ENCODE measurements at places on chromosomes 3 and 15.

DNA sequence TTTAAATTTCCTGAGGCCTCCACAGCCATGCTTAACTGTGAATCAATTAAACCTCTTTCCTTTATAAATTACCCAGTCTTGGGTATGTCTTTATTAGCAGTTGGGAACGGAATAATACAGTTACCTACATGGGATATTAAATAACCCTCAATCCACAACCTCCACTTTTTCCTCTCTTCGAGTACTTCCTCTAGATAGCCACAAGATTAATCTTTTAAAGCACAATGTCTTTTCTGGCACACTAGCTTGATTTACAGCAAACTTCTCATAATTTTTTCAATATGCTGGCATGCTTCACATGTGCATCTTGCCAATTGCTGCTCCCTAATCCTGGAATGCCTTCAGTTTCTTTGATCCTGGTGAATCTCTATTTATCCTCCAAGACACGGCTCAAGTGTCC, 92.2 kb downstream of the P2RY1 start:
- DNase-seq: no peak

- peak; percentile 40 for DNase-seq
Observed at GRCh38 chr3:67497746-67498145, 156.7 kb downstream of the SUCLG2 start.

GRCh38 chr3:194139814-194140391, 4.0 kb downstream of the HES1 start:
- DNase-seq: no peak

DNA sequence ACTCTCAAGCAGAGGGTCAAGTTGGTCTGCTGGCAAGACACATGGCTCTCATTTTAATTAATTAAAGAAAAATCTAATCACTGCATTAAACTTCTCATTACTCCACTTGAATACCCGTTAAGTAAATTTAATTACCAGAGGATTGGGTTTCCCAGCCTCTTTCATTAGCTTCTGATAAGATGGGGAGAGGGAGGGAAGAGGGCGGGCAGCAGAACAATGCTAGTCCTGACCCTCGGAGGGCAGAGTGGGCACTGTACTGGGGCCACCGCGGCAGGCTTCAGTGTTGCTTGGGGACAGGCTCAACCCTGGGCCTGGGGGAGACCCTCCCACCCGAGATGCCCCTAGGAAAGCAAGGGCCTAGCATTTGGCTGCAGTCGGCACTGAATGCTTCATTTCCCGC, 55.6 kb upstream of the LINGO1 start:
- no peak for DNase-seq

DNA sequence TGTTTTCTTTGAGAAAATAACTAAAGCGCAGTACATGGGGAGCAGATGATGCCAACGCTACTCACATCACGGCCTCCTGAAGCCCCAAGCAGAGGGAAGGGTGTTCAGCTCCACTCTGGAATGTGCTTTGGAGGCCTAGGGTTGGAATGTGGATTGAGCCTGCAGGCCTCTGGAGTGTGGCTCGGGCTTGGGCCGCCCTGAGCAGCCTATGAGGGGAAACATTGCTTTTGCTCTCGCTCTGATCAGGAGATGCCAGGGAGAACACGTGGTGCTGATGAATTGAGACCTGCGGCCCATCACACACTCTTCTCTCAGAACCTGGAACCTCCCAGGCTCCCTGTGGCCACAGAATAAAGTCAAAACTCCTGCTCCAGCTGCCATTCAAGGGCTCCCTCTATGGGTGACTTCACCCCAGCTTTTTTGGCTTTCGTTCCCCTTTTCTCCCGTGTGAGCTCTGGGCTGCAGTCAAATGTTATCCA, 23.3 kb downstream of the CCDC13 start:
- DNase-seq: no peak

DNA sequence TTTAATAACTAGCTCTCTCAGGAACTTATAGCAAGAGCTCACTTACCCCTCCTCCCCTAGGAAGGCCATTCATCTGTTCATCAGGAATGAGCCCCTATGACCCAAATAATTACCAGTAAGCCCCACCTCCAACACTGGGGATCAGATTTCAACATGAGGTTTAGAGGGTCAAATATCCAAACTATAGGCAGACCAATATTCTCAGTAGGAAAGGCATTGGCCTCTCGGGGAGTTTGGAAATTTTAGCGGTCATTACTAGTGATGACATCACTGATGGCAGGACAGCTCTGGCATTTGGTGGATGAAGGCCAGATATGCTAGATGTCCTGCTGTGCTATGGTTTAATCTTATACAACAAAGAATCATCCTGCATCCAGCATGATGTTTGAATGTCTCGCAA, 15.2 kb upstream of the CD47 start:
- DNase-seq: peak; percentile 49

DNA sequence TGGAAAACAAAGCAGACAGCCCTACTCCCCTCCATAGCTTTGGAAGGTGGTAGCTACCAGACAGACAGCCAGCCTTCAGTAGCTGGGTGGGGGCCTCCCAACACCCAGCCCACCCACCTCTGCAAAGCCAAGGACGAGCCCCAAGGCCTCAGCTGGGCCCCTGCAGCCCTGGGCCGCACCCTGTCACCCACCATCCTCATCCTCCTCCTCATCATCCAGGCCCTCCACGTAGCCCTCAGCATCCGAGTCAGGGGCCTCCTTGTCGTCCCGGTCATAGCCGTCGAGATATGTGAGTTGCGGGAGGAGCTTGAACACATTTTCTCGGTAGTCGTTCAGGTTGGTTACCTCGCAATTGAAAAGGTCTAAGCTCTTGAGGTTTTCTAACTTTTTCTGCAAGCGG, 36.5 kb downstream of the ANP32A start:
- no peak for DNase-seq

DNA sequence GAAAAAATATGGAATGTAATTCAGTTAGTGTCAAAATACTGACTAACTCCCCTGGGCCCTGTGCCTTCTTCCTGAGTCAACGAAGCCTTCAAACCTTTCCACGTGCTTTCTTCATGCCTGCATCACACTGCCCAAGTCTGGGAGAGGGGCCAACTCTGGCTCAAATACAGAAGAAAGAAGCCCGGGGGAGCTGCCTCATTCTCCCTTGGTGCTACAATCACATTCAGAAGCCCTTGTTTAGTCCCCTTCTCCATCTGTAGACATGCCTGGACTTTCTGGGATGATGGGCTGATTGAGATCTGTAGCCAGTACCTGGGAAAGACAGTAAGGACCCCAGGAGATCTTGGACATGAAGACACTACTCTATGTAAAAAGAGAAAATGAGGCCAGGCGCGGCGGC, 77.8 kb upstream of the GSK3B start:
- DNase-seq: peak; percentile 52

DNA sequence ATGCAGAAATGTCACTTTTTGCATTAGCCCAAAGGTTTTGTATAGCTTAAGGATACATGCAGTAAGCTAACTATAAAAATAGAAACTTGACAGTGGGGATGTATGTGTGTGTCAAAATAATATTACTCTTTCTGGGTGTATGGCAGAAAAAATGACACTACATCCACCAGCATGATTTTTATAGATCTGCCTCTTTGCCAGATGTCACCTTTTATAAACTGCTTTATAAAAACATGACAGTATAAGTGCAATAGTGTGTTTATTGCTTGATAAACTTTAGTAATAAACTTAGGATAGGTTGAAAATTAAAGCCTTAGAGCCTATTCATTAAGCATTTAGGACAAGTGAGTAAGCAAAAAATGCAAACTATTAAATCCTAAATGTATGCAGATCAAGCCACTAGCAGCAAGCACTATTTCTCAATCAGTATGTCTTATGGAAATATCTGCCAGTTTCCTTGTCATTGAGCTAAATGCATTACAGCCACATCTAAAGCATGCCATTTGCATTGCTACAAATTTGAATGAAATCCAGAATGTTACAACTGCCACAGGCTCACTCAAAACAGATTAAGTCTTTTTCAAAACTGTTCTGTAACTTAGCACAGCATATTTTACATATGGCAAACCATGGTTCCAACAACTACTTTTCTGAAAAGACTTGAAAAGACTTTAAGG, 935.0 kb downstream of the FHIT start:
- DNase-seq: peak; percentile 89

GRCh38 chr15:90114451-90114901, 12.2 kb upstream of the IDH2 start:
- no peak for DNase-seq

DNA sequence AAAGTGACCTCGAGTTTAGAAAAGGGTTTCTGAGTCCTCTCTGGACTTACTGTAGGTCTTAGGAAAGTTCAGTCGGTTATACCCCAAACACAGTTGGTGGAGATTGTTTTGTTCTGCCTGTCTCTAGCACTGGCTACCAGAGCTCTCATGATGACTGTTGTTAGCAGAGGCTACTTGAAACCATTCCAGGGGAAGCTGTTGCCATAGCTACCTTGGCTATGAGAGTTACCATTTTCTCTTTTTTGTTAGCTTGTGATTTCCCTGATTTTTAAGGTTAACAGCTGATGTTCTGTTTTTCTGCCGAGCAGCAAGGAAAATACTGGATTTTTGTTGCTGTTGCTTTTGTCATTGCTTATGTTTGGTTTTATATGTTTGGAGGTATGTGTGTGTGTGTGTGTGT, 26.7 kb downstream of the ABHD2 start:
- DNase-seq: no peak

DNA sequence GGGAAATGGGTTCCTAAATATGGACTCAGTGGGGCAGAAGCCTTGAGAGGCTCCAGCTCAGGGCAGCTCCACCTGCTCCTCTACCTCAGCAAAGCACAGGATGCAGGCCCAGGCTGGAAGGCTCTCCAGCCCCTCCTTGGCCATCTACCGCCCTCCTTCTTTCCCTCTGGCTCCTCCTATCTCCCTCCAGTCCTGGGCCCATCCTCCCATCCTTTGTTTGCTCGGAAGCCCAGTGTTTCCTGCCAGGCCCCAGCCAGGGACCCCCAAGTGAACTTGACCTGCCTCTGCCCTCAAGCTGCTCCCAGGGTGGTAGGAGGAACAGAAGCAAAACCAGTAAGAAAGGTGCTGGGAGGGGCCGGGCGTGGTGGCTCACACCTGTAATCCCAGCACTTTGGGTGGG, 20.1 kb downstream of the MAPKAPK3 start:
- DNase-seq: no peak

- no peak for DNase-seq
Observed at GRCh38 chr15:39789736-39790135, 7.1 kb upstream of the FSIP1 start.

DNA sequence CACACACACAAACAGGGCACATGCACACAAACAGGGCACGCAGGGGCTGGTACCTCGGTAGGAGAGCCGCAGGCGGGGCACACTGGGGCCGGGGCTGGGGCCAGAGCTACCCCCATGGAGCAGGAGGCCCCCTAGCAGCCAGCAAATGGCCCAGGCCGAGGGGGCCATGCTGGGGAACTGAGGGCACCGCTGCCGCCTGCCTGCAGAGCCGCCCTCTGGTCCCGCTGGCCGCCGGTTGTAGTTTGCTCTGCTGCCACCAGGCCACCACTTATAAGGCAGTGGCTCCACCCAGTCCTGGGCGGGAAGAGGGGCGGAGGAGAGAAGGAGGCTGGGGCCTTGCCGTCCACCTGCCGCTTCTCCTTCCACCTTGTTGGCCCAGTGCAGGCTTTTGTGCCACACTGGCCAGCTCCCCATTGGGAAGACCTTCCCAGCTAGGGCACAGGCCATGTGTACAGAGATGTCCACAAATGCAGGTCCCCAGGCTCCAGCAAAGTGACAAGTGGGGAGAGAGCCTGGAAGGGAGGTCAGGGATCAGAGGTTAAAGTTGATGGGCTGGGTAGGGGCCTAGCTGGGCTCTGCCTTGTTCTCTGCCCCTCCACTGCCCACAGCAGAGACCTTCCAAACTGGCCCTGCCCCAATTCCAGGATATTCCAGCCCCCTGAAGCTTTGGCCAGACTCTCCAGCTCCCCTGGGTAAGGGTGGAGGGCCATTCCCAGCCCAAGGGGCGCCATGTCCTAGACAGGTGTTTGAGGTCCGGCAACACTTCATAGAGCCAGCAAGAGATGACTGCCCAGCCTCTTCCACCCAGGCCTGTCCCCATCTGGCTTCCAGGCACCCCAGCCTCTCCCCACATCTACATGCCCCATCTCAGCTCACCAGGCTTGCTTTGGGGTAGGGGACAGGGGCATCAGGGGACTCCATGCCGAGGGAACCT, at the start of gene SEMA3G:
TSS of gene SEMA3G (minus strand) at position 244 of the 934 bp plus-strand sequence. CDS start at position 168, 76 bp downstream.
- no peak for DNase-seq

GRCh38 chr3:13102386-13103345, 29.4 kb upstream of the IQSEC1 start:
- DNase-seq: no peak

GRCh38 chr3:81393251-81393650, 368.2 kb downstream of the GBE1 start:
- no peak for DNase-seq

GRCh38 chr3:7934362-7934761, 567.3 kb upstream of the LMCD1 start:
- DNase-seq: no peak

DNA sequence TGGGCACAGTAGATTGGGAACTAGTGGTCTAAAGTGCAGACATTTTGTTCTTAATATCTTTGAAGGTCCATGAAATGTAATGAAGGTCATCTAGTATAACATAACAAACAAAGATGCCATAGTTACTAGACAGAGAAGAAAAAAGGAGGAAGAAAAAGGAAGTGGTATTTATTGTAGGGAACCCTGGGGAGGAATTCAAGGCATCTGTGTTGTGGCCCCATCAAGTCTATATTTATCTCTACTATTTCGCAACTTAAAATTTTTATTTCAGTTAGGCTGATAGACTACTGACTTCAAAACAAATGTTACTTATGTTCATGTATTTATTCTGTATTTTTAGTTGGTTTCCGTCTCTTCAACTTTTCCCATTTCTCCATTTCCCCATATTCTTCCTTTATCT, 48.9 kb upstream of the ZDHHC23 start:
- DNase-seq: no peak

DNA sequence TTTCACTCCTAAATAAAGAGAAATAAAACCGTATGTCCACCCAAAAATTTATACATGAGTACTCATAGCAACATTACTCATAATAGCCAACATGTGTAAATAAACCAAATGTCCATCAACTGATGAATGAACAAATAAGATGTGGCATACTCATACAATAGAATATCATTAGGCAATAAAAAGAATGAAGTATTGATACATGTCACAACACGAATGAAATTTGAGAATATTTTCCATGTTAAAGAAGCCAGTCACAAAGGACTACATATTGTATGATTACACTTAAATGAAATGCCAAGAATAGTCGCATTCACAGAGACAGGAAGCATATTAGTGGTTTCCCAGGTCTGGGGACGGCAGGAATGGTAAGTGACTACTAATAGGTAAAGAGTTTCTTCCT, 869.2 kb downstream of the IGSF11 start:
- no peak for DNase-seq

Data from fibroblast of skin of left biceps (primary cell).